ENCODE measurements at places on chromosomes 4 and X.

DNA sequence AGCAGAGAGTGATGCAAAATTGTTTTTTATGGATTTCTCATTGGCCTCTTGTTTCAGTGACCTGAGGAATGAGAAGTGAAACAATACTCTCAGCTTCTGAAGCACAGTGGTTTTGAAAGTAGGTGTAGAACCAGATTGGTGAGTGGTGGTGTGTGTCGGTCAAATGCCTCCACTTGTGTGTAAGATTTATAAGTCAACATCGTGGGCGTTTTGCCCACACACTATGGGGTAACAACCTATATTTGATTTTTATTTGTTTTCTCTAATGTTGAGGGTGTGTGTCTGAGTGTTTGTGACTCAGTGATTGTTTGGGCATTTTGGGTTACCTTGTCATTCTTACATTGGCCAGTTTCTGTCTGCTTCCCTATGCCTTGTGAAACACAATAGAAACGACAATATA lies 23.3 kb downstream of the ADGRL3 start:
- DNase-seq: no peak

GRCh38 chr4:26076000-26076587 lies 162.1 kb downstream of the SMIM20 start:
- peak; percentile 43 for DNase-seq

DNA sequence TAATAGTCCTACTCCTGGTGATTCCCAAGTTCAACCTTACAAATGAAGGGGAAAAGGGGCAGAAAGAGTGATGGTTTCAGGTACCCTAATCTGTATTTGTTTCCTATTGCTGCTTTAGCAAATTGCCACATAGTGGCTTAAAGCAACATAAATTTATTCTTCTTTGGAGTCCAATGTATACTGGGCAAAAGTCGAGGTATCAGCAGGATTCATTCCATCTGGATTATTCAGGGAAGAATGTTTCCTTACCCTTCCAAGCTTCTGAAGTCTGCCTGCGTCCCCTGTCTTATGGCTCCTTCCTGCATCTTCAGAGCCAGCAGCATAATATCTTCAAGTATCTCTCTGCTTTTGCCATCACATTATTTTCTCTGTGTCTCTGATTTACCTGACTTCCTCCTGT lies 10.3 kb upstream of the BST1 start:
- no peak for DNase-seq

DNA sequence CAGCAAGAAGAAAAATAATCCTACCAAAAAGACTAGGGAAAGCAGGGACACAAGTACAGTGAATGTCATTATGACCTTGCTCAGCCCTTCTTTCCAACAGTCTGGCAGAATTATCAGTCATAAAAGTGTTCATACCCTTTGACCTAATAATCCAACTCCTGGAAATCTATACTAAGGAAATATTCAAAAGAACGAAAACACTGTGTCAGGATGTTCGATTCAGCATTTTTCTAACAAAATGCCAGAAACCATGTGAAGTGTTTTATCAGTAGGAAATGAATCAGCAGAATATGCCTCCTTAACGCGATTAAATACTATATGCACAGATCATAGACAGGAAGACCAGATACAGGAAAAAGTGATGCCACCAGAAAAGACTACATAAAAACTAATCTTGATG lies 16.2 kb upstream of the S100G start:
- no peak for DNase-seq

GRCh38 chr4:84681486-84682274 lies 98.8 kb downstream of the CDS1 start:
- DNase-seq: no peak

DNA sequence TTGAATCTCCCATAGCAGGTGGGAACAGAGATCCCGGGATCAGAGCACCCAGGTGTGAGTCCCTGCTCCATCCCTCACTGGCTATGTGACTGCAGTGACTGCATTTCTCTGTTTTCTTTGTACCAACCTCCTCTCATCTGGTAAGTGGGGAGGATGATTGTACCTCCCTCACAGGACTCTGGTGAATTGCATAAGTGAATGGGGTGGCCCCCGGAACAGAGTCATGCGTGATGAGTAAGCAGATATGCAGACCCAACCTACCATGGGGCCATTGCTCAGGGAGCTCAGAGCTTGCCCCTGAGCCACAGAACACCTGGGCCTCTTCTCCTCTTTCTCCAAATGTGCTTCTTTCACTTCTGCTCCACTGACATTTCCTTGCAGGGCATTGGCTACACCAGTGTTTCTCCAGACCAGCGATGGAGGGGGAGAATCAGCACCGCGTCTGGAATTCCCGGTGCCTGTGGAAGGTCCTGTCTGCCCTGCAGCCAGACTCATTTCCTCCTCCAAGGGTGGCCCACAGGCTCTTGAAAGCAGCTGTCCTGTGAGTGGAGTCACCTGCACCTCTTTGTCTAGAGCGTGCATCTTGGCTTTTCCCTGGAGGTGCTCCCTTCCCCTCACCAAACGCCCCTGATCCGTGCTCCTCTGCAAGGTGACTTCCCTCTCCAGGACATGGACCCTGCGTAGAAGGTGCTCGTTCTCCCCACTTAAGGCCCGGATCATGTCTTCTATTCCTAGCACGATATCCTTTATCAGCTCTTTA lies 30.0 kb downstream of the C4orf50 start:
- DNase-seq: no peak

GRCh38 chrX:8783097-8783713 lies 18.0 kb downstream of the FAM9A start:
- peak; percentile 24 for DNase-seq

GRCh38 chr4:101708293-101709039 lies 82.1 kb upstream of the BANK1 start:
- DNase-seq: no peak

- DNase-seq: no peak
Measured at GRCh38 chrX:109952985-109953905, 49.7 kb upstream of the TMEM164 start.

GRCh38 chr4:183468210-183469095 lies 24.0 kb downstream of the CDKN2AIP start:
- no peak for DNase-seq

- no peak for DNase-seq
Measured at GRCh38 chr4:67918428-67918827, 34.6 kb upstream of the TMPRSS11D start.

- DNase-seq: no peak
Measured at GRCh38 chr4:176638992-176639391, 153.7 kb downstream of the VEGFC start.

- no peak for DNase-seq
Measured at GRCh38 chrX:115499112-115499805, 61.7 kb upstream of the PLS3 start.

DNA sequence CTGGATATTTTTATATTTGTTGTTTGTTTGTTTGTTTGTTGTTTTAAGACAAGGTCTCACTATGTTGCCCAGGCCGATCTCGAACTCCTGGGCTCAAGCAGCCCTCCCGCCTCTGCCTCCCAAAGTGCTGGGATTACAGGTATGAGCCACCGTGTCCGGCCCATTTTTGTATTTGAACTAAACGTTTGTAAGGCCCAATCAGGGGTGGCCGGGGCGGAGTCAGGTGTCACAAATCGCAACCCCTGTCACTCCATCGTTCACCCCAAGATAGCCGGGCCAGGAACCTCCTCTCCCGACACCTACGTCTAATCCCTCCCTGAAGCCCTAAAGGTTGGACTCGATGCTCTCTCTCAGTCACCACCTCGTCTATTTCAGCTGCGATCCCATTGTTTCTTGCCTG lies 722 bp upstream of the EFHC2 start:
- DNase-seq: peak; percentile 25

GRCh38 chr4:4320528-4320927 lies 30.5 kb downstream of the ZBTB49 start:
- no peak for DNase-seq

DNA sequence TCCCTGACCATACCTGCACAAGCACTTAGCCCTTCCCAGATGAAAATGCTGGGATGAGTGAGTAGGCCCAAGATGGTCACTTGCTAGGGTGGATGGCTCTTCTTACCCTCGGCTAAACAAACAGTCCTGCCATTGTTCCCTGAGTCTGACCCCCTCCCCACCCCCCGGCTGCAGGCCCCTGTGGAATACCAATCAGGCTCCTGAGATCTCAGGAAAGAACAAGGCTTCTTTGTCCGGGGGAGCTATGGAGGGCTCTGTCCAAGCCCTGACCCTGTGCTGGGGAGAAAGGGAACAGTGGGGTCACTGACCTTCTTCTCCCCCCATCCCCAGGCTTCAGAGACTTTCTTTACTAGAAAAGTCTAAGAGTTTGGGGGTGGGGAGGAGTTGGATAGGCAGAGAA lies 6.0 kb downstream of the PLP1 start:
- no peak for DNase-seq

DNA sequence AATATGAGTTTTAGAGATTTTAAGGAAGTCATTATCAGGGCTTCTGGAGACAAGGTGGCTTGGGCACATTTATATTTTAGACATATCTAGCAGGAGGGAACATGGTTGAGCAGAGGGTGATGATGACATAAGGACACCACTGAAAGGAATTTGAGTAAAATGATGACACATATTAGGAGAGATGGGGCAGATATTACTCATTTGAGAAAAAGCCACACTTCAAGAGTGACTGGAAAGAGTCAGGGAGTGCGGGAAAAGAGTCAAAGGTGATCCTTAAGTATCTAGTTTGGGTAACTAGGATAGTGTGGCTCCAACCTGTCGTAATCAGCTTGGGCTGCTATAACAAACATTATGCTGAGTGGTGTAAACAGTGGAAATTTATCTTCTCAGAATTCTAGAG lies 377.7 kb downstream of the PACRGL start:
- no peak for DNase-seq

DNA sequence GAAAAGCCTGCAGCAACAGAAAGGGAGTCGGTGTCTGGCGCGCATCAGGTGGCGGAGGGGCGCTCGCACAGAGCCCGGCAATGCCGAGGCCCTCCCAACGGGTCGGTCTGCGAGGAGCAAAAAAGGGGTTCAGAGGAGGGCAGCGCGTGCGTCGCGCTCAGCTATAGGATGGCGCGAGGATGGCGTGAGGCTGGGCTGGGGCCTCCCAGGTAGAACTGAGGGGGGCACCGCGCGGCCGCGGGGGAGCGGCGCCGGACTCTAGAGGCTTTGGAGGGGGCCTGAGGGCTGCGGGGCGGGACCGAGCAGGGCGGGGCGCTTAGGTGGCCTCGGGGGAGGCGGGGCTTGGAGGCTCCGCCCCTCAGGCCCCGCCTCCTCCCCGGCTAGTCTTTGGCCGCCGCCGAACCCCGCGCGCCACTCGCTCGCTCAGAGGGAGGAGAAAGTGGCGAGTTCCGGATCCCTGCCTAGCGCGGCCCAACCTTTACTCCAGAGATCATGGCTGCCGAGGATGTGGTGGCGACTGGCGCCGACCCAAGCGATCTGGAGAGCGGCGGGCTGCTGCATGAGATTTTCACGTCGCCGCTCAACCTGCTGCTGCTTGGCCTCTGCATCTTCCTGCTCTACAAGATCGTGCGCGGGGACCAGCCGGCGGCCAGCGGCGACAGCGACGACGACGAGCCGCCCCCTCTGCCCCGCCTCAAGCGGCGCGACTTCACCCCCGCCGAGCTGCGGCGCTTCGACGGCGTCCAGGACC lies at the start of gene PGRMC1:
TSS of gene PGRMC1 (plus strand) at position 414 of the 751 bp plus-strand sequence. CDS start at position 493, 79 bp downstream.
- DNase-seq: peak; percentile 46

GRCh38 chrX:123920105-123920785 lies 41.3 kb upstream of the STAG2 start:
- no peak for DNase-seq

DNA sequence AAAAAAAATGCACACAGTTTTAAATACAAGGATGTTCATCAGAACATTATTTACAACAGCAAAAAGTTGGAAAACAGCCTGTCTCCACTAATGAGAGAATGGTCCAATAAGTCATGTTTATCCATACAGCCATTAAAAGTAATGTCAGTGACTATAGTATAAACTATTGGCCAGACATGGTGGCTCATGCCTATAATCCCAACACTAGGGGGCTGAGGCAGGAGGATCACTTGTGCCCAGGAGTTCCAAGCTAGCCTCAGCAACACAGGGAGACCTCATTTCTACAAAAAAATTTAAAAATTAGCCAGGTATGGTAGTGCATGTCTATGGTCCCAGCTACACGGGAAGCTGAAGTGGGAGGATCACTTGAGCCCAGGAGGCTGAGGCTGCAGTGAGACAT lies 48.1 kb upstream of the IL13RA1 start:
- DNase-seq: no peak

GRCh38 chr4:29467044-29467717 lies 1253.0 kb upstream of the PCDH7 start:
- no peak for DNase-seq

DNA sequence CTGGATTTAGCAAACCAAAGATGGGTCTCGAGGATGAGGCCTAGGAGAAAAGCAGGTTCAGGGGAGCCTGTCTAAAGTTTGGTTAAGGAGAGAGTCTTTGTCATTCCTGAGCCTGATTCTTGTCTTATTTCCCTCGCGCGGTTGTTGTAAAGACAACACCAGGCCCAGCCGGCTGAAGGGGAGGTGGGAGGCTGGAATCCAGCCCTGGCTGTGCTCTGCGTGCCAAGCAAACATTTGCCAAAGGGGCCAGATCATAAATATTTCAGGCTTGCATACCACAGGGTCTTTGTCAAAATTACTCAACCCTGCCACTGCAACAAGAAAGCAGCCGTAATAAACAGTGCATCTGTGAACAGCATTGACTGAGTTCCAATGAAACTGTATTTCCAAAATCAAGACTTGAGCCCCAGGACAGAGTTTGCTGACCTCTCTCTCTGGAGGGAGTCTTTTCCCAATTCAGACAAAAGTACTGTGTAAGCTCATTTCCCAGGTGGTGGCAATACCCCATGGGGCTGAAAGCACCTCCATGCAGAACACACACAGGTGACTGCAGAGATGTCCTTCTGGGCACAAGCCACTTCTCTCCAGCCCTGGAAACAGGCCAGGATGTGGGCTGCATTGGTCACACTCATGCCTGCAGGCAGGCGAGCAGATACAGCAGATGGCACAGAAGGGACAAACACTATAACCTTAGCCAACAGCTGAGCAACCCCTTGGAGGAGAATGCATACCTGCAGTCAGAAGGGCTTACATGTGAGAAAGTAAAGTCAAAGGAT lies 320.3 kb downstream of the STK32B start:
- DNase-seq: no peak

- no peak for DNase-seq
Measured at GRCh38 chrX:43590150-43590549, 65.9 kb upstream of the MAOA start.

DNA sequence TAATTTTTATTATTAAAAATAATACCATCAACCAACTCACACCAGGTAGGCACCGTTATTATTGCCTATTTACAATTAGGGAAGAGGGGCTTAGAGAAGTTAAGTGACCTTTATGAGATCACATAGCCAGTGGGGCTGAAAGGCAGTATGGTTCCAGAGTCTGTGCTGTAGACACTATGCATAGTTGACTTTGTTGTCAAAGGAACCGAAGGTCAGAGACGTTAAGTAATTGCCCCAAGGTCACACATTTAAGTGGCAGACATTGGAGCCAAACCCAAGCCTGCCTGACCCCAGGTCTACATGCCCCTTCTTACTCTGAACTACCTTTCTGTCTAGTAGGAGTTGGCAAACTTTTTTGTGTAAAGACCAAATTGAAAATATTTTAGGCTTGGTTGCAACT lies 36.4 kb downstream of the RHOH start:
- DNase-seq: no peak

DNA sequence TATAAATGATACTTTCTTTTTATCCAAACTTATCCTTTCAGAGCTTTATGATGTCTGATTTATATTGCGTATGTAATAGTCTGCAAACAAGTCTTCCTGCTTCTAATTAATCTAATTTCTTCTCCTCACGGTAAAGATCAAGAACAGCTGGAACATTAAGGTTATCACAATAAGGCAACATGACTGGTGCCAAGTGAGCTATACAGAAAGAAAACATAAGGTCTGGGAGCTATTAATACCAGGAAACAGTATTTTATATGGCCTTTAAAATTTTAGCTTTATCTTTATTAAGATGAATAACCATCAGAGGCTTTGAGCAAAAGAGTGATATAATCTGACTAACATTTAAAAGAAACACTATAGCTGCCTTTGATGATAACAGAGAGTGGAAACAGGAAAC lies 28.7 kb upstream of the CABS1 start:
- DNase-seq: no peak

Measured in stimulated activated CD4-positive, alpha-beta T cell treated with anti-CD3 and anti-CD28 coated beads, TNF-alpha, amount 100 ng/mL, for 24 hours (primary cell).